Neural progenitor cell (in vitro differentiated cells): ENCODE measurements at places on chromosomes 5 and 9. TPM values are rescaled to one million over a fixed set of nuclear protein-coding genes. Genes with fewer than 3 reads are reported as not detected.

Gene BASP1
- 158 and 215 TPM in 2 replicates for total RNA-seq

Gene NEUROG1
- not detected in 2 replicates for total RNA-seq

- H3K36me3 ChIP-seq: no peaks in the 10 kb centered on the region
- H3K27me3 ChIP-seq: no peaks in the 10 kb centered on the region
- H3K4me3 ChIP-seq: no peak overlapping the region
- DNase-seq: peak; percentile 86
- no peaks in the 10 kb centered on the region for H3K4me1 ChIP-seq
Observed at GRCh38 chr5:149990518-149991376, 9.7 kb downstream of the TIGD6 start.

GRCh38 chr9:107008011-107008410, 145.0 kb downstream of the ZNF462 start:
- peak; percentile 18 for DNase-seq
- H3K27me3 ChIP-seq: no peaks in the 10 kb centered on the region
- peak overlapping the region; percentile 13 for H3K4me3 ChIP-seq
- H3K4me1 ChIP-seq: peaks cover 47% of the 10 kb centered on the region

Gene ARL15
- 33.0 and 39.1 TPM in 2 replicates for total RNA-seq

DNA sequence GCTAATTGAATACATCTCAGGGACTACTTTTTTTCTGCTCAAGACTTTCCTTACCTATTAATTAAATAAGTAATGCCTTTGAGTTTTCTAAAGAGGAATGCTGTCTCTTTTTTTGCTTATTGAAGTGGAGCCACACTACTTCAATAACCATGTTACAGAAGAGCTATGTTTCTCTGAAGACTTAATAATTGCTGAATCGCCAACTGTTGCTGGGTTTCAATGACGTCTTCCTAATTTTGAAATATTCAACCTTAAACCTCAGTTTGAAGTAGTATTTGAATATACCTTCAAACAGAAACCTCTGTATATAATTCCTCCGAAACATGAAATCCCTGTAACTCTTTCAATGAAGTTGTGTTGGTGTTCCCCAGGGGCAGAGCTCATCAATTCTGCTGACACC, 21.0 kb downstream of the NUDT12 start:
- H3K4me3 ChIP-seq: no peak overlapping the region
- no peak for DNase-seq
- H3K4me1 ChIP-seq: no peaks in the 10 kb centered on the region
- H3K27me3 ChIP-seq: no peaks in the 10 kb centered on the region

Gene REXO4
- total RNA-seq: 17.9 and 24.9 TPM in 2 replicates

GRCh38 chr5:64765804-64766504, 2.5 kb downstream of the SREK1IP1 start:
- no peaks in the 10 kb centered on the region for H3K27me3 ChIP-seq
- peaks cover 48% of the 10 kb centered on the region for H3K4me1 ChIP-seq
- peaks cover 11% of the 10 kb centered on the region for H3K36me3 ChIP-seq
- H3K4me3 ChIP-seq: peak overlapping the region; percentile 90

GRCh38 chr9:5834214-5834613, 1.3 kb upstream of the ERMP1 start:
- no peak overlapping the region for H3K27ac ChIP-seq
- DNase-seq: no peak
- H3K4me3 ChIP-seq: no peak overlapping the region
- H3K36me3 ChIP-seq: no peaks in the 10 kb centered on the region

DNA sequence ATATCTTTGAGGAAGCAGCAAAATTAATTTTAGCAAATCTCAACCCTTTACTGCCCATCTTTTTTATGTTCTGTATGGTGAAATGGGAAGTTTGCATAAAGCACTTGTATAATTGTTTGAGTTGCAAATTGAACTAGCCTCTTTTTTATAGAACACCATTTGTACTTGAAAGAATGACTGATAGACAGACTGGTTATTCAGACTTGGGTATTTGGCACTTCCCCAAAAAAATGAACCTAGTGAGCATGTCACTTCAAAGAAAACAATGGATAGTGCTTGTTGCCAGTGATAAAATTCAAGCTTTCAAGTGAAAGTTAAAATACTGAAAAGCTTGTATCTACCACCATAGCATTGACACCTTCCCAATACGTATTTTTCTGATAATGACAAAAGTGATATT, 115.8 kb downstream of the ERCC6L2 start:
- H3K27ac ChIP-seq: no peak overlapping the region
- H3K36me3 ChIP-seq: peaks cover 3% of the 10 kb centered on the region
- no peak for DNase-seq
- no peaks in the 10 kb centered on the region for H3K27me3 ChIP-seq

- DNase-seq: peak; percentile 7
- no peaks in the 10 kb centered on the region for H3K4me1 ChIP-seq
- H3K4me3 ChIP-seq: no peak overlapping the region
- H3K27me3 ChIP-seq: no peaks in the 10 kb centered on the region
- H3K36me3 ChIP-seq: no peaks in the 10 kb centered on the region
Observed at GRCh38 chr5:93909356-93909755, 168.0 kb upstream of the POU5F2 start.

GRCh38 chr5:33691856-33692255, 199.9 kb downstream of the ADAMTS12 start:
- no peak for DNase-seq
- H3K27me3 ChIP-seq: no peaks in the 10 kb centered on the region
- H3K36me3 ChIP-seq: no peaks in the 10 kb centered on the region
- H3K4me1 ChIP-seq: peaks cover 5% of the 10 kb centered on the region
- no peak overlapping the region for H3K27ac ChIP-seq
- no peak overlapping the region for H3K4me3 ChIP-seq

GRCh38 chr9:125374443-125375309, 113.0 kb downstream of the GAPVD1 start:
- H3K4me1 ChIP-seq: peaks cover 6% of the 10 kb centered on the region
- H3K27me3 ChIP-seq: no peaks in the 10 kb centered on the region
- peak overlapping the region; percentile 12 for H3K4me3 ChIP-seq
- DNase-seq: peak; percentile 91
- H3K27ac ChIP-seq: no peak overlapping the region
- H3K36me3 ChIP-seq: no peaks in the 10 kb centered on the region

- DNase-seq: no peak
- H3K27ac ChIP-seq: no peak overlapping the region
Observed at GRCh38 chr9:119794836-119795235, 425.6 kb upstream of the BRINP1 start.

Gene FAM163B
- total RNA-seq: 0.31 TPM in 1 of 2 replicates, not detected in the other

GRCh38 chr5:132094393-132095076, 20.9 kb downstream of the CSF2 start:
- no peak overlapping the region for H3K27ac ChIP-seq
- no peaks in the 10 kb centered on the region for H3K27me3 ChIP-seq
- H3K4me1 ChIP-seq: no peaks in the 10 kb centered on the region
- no peaks in the 10 kb centered on the region for H3K36me3 ChIP-seq

DNA sequence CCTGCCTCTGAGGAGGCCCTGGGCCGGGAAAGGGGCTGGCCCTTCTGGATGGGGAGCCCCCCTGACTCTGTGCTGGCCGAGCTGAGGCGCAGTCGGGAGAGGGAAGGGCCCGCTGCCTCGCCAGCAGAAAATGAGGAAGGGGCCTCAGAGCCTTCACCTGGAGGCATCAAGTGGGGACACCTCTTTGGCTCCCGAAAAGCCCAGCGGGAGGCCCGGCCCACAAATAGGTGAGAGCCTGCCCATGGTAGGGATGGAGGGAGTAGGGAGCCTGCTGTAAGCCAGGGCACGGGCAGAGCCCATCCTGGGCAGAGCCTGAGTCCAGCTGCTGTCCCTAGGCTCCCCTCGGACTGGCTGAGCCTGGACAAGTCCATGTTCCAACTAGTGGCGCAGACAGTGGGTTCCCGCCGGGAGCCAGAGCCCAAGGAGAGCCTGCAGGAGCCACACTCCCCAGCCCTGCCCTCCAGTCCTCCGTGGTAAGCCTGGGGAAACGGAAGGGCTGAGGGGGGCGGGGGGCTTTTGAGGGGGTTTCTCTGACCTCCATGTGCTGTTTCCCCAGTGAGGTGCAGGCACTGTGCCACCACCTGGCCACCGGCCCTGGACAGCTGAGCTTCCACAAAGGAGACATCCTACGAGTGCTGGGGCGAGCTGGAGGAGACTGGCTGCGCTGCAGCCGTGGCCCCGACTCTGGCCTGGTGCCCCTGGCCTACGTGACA, 44.3 kb upstream of the TESK1 start:
- H3K27me3 ChIP-seq: no peaks in the 10 kb centered on the region
- H3K36me3 ChIP-seq: no peaks in the 10 kb centered on the region
- DNase-seq: no peak
- no peak overlapping the region for H3K4me3 ChIP-seq
- peaks cover 10% of the 10 kb centered on the region for H3K4me1 ChIP-seq
- H3K27ac ChIP-seq: no peak overlapping the region

Gene PAX5
- 0.06 TPM in 1 of 2 replicates, not detected in the other for total RNA-seq

Gene RASA1
- 42.4 and 60.9 TPM in 2 replicates for total RNA-seq

DNA sequence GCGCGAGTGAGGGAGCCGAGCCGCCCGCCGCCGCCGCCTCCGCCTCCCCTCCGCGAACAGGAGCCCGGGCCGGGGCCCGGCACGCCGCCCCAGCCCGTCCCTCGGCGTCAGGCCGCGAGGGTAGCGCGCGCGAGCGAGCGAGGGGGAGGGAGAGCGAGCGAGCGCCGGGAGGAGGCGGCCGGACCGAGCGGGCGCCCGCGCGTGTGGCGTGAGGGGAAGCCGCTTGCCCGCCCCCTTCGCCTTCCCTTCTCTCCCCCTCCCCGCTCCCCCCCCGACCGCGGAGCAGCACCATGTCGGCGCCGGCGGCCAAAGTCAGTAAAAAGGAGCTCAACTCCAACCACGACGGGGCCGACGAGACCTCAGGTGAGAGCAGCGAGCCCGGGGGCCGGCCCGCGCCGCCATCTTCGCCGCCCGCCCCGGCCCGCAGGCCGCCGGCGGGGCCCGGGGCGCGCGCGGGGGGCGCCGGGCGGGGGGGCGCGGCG, 312 bp downstream of the SET start:
- peak overlapping the region; percentile 97 for H3K27ac ChIP-seq
- H3K27me3 ChIP-seq: no peaks in the 10 kb centered on the region
- no peak for DNase-seq
- peak overlapping the region; percentile 84 for H3K4me3 ChIP-seq
- H3K4me1 ChIP-seq: peaks cover 47% of the 10 kb centered on the region

DNA sequence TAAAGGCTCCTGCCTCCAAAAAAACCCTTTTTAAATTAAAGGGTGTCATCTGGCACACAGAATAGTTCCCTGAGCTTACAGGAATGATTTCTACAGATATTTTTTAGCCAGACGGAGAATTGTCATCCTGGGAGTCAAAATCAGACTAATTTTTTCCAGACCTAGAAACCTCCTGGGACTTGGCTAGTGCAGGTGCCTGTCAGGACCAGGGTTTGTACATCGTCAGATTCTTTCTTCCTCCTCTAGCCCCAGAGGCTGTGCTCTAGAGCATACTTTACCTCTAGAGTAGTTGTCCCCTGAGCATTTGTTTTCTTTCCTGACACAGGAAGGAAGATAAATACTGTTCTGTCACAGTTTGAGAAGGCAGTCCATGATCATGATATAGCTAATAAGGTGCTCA, 52.5 kb downstream of the RAB3C start:
- DNase-seq: no peak
- no peaks in the 10 kb centered on the region for H3K36me3 ChIP-seq
- H3K4me1 ChIP-seq: no peaks in the 10 kb centered on the region
- no peaks in the 10 kb centered on the region for H3K27me3 ChIP-seq
- H3K4me3 ChIP-seq: no peak overlapping the region

Gene SAXO1
- 0.09 and 0.15 TPM in 2 replicates for total RNA-seq

DNA sequence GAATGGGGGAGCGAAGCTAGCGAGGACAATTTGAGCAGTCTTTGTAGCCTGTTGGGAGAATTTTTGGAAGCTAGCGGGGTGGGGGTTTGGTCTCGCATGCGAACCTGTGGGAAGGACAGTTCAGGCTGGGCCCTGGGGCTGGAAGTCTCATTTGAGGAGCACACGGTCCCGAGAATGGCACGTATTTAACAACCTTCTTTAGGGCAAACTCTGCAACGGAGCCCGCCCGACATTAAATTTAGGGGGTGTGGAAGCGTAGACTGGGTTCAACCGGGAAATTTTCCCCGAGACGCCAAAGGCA, 35.2 kb upstream of the NFIB start:
- peak overlapping the region; percentile 46 for H3K4me3 ChIP-seq
- peak; percentile 49 for DNase-seq

Gene NADK2
- total RNA-seq: 46.1 and 68.2 TPM in 2 replicates

Gene UBE2QL1
- total RNA-seq: 0.30 and 0.62 TPM in 2 replicates

GRCh38 chr5:77449981-77450380, 42.1 kb downstream of the WDR41 start:
- peaks cover 14% of the 10 kb centered on the region for H3K36me3 ChIP-seq
- no peaks in the 10 kb centered on the region for H3K27me3 ChIP-seq
- DNase-seq: no peak
- H3K27ac ChIP-seq: no peak overlapping the region
- H3K4me1 ChIP-seq: no peaks in the 10 kb centered on the region

GRCh38 chr5:168947212-168947868, 353.6 kb downstream of the SLIT3 start:
- H3K4me3 ChIP-seq: no peak overlapping the region
- H3K27ac ChIP-seq: no peak overlapping the region
- peaks cover 36% of the 10 kb centered on the region for H3K27me3 ChIP-seq

Gene GLDC
- total RNA-seq: 81.6 and 100 TPM in 2 replicates

Gene ADGRV1
- total RNA-seq: 127 and 151 TPM in 2 replicates

Gene SLC45A2
- total RNA-seq: 0.06 TPM in 1 of 2 replicates, not detected in the other

Gene SHB
- 1.1 and 4.1 TPM in 2 replicates for total RNA-seq

DNA sequence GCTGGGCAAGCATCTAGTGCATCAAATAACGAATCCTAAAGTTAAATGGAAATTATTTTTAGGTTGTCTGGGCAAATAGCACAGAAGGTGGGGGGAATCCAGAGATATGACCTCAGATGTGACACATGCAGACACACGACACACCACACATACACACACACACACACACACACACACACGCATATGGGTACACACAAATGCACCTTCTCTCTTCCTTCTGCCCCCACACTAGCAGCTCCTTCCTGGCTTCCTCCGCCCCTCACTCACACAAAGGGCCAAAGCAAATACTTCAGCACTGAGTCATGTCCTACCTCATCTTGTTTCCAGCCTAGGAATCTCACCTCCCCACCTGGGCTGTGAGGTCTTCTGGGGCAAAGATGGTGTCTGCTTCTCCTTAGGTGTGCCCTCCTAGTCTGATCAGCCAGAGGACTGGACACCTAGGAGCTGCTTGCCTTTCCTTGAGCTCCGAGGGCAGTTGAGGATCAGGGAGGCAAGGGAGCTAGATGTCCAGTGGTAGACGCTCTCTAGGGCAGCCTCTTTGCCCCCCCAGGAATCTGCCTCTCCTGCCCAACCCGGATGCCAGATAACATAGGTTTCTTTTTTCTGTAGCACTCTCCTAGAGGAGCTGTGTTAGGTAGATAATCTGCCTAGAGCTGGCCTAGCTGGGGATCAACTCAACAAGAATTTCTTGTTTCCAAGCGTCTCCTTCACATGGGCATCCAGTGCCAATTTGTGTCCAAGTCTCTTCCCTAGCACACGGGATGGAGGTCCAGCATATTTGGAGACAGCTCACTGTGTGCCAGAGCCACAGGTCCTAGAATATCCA, 14.3 kb upstream of the JADE2 start:
- H3K36me3 ChIP-seq: no peaks in the 10 kb centered on the region
- DNase-seq: no peak
- H3K4me3 ChIP-seq: no peak overlapping the region
- H3K27ac ChIP-seq: no peak overlapping the region
- no peaks in the 10 kb centered on the region for H3K27me3 ChIP-seq
- H3K4me1 ChIP-seq: peaks cover 8% of the 10 kb centered on the region

Gene RMND5B
- total RNA-seq: 25.3 and 25.5 TPM in 2 replicates

Gene RNF208
- total RNA-seq: 0.77 and 0.84 TPM in 2 replicates

Gene DOK3
- 0.54 and 0.93 TPM in 2 replicates for total RNA-seq
